ENCODE measurements at places on chromosomes 5 and 9. TPM values are rescaled to one million over a fixed set of nuclear protein-coding genes. Genes with fewer than 3 reads are reported as not detected.

Gene TRIM36
- total RNA-seq, result not detected

Gene ARAP3
- 1.0 TPM for total RNA-seq

Gene NR6A1
- not detected for total RNA-seq

- no peak for DNase-seq
- no peak overlapping the region for H3K27ac ChIP-seq
- no peaks in the 10 kb centered on the region for H3K4me1 ChIP-seq
- no peaks in the 10 kb centered on the region for H3K27me3 ChIP-seq
Measured at GRCh38 chr9:129285979-129286772, 108.1 kb upstream of the IER5L start.

DNA sequence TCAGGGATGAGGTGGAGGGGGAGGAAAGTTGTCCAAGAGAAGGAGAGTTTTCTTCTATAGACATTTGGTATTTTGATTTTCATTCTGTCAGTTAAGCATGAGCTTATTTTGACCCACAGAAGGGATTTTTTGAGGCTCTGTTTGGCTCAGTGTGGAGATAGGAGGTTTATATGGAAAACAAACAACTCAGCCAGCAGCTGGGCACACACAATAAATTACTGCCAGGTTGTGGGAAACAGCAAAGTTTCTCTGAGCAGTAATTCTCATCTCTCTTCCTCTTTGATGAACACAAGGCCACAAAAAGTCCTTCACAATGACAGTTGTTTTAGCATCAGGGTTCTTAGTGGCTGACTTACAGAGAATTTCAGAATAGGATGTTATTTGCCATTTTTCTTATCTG lies 486.1 kb downstream of the KDM4C start:
- no peak for DNase-seq
- H3K4me1 ChIP-seq, result no peaks in the 10 kb centered on the region
- no peak overlapping the region for H3K4me3 ChIP-seq
- no peak overlapping the region for H3K27ac ChIP-seq
- H3K27me3 ChIP-seq, result no peaks in the 10 kb centered on the region

DNA sequence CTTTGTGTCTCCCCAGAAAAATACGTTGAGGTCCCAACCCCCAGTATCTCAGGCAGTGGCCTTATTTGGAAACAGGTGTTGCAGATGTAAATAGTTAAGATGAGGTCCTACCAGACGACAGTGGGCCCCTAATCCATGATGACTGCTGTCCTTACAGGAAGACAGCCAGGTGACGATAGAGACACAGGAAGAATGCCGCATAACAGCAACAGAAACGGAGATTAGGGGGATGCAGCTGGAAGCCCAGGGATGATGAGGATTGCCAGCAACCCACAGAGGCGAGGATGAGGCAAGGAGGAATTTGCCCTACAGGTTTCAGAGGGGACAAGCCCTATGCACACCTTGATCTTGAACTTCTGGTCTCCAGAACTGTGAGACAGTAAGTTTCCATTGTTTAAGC lies 46.5 kb downstream of the ROPN1L start:
- H3K27ac ChIP-seq, result no peak overlapping the region
- DNase-seq, result no peak
- no peaks in the 10 kb centered on the region for H3K27me3 ChIP-seq
- H3K4me3 ChIP-seq, result no peak overlapping the region
- H3K36me3 ChIP-seq, result no peaks in the 10 kb centered on the region
- H3K4me1 ChIP-seq, result peaks cover 10% of the 10 kb centered on the region

GRCh38 chr5:81856948-81857928 lies 106.3 kb upstream of the SSBP2 start:
- H3K4me3 ChIP-seq, result no peak overlapping the region
- no peaks in the 10 kb centered on the region for H3K36me3 ChIP-seq
- peaks cover 9% of the 10 kb centered on the region for H3K4me1 ChIP-seq
- no peaks in the 10 kb centered on the region for H3K27me3 ChIP-seq

DNA sequence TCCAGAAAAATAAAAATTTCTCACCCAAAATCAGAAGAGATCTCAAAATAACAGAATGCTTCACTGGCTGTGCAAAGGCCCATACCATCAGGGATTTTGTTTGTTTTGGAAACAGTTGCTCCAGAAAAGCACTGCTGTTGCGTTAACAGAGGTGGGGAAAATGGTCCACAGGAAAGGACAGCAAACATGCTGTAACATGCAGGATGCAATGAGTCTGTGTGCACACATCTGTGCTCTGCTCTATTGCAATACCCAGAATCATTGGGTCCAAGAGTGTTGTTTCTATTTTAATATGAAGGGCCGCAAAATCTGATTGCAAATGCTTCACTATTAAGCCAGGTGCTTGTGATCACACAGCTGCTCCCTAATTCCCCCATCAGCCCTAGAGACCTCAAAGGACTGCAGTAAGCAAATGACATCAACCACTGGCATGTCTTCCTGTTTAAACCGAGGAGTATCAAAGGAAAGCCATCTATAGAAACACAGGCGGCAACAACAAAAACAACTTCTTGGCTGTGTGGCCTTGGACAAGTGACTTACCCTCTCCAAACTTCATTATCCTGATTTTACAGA lies 141.0 kb downstream of the DCP2 start:
- H3K27me3 ChIP-seq, result no peaks in the 10 kb centered on the region
- no peak overlapping the region for H3K4me3 ChIP-seq
- no peaks in the 10 kb centered on the region for H3K36me3 ChIP-seq
- no peak for DNase-seq

DNA sequence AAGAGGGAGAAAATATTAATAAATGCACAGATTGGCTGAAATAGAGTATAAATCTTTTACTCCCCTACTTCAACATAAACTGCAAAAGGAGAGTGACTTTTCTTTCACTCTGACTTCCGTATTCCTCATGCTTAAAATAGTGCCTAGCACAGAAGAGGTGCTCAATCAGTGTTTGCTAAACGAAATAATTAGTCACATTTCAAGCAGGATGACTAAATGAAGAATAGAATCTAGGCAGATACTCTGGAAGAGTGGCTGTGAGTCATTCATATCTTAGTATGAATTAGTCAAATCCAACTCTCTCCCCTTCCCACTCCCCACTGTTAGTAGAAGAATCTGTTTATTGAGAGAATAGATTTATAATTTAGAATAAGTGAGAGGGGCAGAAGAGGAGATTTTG lies 4.8 kb downstream of the CD274 start:
- peaks cover 6% of the 10 kb centered on the region for H3K36me3 ChIP-seq
- H3K27ac ChIP-seq, result no peak overlapping the region
- no peaks in the 10 kb centered on the region for H3K27me3 ChIP-seq
- peaks cover 8% of the 10 kb centered on the region for H3K4me1 ChIP-seq

GRCh38 chr5:132220491-132220890 lies 7.2 kb downstream of the P4HA2 start:
- H3K4me1 ChIP-seq, result no peaks in the 10 kb centered on the region
- H3K36me3 ChIP-seq, result no peaks in the 10 kb centered on the region
- no peaks in the 10 kb centered on the region for H3K27me3 ChIP-seq
- no peak overlapping the region for H3K4me3 ChIP-seq
- H3K27ac ChIP-seq, result no peak overlapping the region

DNA sequence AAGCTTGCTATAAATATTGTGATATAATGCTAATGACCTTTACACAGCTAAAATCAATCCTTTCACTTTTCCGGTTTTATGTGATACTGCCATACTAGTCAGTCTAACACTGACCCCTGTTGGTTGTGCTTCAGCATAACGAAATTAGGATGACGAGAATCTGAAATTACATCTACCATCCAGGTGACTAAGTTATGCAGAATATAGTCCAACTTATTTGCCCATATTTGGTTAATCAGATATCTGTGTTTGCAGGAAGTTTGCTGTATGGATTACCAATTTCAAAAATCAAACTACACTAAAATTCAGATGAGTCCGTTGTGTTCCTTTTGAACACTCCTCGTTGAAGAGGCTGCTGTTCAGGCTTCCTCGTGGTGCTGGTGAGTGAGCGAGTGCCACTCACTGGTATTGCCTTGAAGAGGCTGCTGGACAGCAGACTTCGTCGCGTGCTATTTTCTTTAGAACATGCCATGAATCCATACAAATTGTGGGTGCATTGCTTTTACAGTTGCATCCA lies 32.5 kb downstream of the TENT4A start:
- no peaks in the 10 kb centered on the region for H3K27me3 ChIP-seq
- no peak overlapping the region for H3K27ac ChIP-seq
- no peak overlapping the region for H3K4me3 ChIP-seq
- H3K36me3 ChIP-seq, result peaks cover 4% of the 10 kb centered on the region
- DNase-seq, result peak; percentile 59

DNA sequence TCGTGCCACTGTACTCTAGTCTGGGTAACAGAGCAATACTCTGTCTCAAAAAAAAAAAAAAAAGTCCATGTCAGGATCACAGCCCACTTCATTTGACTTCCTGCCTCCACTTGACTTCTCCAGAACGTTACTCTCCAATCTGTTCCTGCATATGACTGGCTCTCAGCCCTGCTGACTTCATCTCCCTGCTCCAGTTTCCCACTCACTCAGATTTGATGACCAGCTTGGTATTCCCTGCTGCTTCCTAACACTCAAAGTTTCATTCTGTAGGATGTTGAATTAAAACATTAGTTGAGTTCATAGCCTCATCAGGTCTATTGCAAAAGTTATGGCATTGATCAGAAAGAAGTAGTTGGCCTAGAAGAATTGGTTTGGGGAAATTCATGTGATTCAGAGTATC lies 52.3 kb downstream of the UGCG start:
- no peak for DNase-seq
- H3K36me3 ChIP-seq, result no peaks in the 10 kb centered on the region
- H3K27me3 ChIP-seq, result no peaks in the 10 kb centered on the region
- H3K4me3 ChIP-seq, result no peak overlapping the region

All from naive thymus-derived CD4-positive, alpha-beta T cell (primary cell).